NCI-H1417 (cell line): ENCODE measurements at places on chromosomes 3 and 15.

- DNase-seq = no peak
Observed at GRCh38 chr3:153320585-153321128, 158.6 kb downstream of the RAP2B start.

DNA sequence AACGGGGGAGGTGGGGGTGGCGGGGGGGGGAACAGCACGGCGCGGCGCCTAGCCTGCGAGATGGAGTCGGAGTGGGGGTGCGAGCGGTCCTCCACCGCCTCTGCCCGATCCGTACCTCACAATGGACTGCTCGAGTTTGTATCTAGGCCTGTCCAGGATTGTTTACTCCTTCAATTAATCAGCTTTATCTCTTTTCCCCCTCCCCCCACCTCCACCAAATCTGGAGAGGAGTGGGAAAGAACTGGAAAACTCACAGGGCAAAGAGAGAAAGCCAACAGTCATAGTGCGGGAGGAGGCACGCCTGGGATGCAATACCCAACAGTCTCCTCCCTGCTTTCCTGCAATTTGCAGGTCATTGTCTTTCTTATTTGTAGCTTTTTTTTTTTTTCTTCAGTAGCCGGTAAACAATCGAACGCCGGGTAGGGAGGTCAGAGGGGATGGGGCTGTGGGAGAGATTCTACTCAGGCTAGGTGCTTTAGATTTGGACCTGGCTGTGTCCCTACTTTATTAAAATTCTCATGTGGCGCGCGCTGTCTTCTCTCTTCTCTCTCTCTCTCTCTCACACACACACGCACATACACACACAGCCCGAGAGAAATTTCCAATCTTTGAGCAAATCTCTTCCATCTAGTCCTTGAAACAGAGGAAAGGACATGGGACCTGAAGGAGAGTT, 6.9 kb upstream of the MEIS2 start:
- peak; percentile 81 for DNase-seq

- no peak for DNase-seq
Observed at GRCh38 chr3:131036200-131036816, 9.6 kb downstream of the NEK11 start.

DNA sequence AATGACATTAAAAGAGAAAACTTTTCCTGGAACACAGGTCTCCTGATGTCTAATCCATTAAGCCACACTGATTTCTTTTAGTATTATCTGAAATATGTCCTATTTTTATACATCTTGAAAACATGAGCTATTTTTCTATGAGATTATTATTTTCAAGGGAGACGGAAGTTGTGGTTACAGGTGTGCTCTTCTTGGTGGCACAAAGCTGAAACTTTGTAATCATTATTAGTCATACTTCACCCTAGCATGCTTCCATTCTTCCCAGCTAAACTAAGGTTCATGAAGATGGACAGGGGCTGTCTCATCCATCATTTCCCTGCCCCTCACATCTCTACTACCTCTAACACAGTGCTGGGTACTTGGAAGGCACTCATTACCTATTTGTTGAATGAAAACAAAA, 85.6 kb upstream of the POU1F1 start:
- DNase-seq = no peak

- DNase-seq = peak; percentile 29
Observed at GRCh38 chr3:71725271-71725991, at the start of gene EIF4E3. EIF4E3 (minus strand) TSS chr3:71725402; CDS start chr3:71725367, 35 bp downstream.
